ENCODE measurements at places on chromosomes 3 and 15.

DNA sequence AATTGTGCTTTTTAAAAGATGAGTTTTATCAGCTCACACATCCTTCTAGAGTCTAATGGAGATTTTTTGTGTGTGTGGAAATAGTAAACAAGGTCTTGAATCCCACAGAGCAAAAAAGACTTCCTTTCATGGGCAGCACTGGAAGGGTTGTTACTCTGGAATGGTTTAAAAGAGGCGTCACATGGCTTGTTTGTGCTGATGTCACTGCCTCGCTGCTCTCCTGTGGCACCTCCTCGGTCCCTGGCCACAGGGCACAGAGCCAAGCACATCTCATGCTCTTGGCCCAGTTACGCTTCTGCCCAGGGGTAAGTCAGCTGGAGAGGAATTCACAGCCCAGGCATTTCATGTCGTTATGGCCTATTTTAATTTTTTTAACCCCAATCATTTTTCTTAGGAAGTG lies 53.2 kb downstream of the PGPEP1L start:
- DNase-seq, result no peak

- DNase-seq, result no peak
Measured at GRCh38 chr3:57038466-57039164, 21.8 kb upstream of the SPATA12 start.

DNA sequence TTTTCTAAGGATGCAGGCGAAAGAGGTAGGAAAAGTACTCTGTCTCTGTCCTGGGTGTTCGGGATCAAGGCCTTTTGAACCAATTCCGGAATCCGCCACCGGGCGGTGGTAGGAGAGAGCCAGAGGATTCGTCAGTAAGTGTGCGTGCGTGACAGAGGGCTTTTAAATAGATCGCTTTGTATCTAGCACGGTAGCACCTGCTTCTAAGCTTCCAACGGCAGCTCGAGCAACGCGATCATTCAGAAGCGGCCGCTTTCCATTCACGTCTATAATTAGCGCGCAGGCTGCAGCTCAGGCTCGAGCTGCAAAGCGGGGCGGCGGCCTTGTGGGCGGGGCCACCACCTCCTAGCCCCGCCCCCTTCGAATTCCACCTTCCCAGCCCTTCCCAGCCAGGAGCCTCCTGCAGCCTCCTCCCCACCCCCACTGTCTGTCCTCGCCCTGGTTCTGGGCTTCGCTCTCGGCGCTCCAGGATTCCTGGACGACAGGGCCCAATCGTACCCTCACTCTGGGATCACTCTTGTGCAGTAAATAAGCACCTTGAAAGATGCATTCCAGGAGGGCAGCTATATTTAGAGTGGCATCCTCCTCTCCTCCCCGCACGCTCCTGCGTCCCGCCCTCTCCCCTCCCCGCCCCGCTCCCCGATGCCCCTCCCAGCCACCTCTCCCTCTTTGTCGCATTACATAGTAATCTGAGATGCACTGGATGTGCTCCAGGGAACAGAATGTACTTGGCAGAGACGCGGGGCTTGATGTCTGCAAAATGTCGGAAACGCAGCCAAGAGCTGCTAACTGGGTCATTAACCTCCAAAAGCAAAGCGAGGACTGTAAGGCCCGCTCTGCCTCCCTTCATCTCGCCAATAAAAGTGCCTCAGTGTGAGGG lies 224.1 kb upstream of the TPRG1 start:
- peak; percentile 100 for DNase-seq

DNA sequence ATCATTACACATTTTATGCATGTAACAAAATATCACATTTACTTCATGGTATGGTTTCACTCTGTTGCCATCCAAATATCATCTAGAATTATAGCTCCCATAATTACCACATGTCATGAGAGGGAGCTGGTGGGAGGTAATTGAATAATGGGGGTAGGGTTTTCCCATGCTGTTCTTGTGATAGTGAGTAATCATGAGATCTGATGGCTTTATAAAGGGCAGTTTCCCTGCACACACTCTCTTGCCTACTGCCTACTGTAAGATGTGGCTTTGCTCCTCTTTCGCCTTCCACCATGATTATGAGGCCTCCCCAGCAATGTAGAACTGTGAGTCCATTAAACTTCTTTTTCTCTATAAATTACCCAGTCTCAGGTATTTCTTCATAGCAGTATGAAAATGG lies 123.4 kb downstream of the SATB1 start:
- DNase-seq, result no peak

DNA sequence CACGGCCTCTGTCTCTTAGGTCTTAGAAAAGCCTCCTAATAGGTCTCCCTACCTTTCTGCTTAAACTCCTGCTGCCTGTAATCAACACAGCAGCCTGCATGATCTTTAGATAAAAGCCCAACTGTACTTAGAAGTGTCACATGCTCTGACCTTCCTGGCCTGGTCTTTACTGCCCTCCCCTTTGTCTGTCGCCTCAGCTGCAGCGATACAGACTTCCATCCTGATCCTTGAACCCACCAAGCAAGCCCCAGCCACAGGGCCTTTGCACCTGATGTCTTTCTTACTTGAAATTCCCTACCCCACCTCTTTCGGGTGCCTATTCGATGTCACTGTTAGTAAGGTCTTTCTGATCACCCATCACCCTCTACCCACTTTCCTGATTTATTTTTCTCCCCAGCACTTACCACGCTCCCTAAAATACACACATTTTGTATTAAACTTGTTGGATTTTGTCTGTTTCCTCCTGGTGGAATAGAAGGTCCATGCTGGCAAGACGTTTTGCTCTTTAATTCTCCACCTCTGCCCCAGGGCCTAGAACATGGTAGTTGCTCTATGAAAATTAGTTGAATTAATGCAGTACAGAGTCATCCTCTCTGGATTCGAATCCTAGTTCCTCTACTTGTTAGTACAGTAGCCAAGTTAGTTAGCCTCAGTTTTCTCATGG lies 51.1 kb downstream of the AQP9 start:
- DNase-seq, result no peak

DNA sequence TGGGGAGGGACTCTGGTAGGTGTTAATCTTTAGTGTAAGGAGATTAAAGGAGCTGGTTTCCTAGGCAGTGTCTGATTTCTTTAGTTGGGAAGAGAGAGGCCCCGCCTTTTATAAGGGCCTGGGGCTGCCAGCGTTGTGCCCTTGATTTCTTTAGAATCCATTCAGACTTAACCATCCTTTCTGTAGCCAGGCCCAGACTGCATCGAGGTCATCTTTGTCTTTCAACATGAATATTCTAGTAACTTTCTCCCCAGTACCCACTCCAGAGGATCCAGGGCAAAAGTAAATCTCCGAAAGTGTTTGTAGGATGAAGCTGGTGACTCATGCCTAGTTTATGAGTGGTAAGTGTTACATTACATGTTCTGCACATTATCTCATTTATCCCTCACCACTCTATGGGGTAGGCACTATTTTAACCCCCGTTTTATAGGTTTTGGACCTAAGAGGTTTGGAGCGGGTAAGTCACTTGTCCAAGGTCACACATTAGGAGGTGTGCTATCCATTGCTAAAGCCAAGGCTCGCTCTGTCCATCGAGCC lies 11.8 kb upstream of the USP3 start:
- DNase-seq, result no peak

GRCh38 chr3:167445491-167445890 lies 28.4 kb downstream of the SERPINI2 start:
- no peak for DNase-seq

DNA sequence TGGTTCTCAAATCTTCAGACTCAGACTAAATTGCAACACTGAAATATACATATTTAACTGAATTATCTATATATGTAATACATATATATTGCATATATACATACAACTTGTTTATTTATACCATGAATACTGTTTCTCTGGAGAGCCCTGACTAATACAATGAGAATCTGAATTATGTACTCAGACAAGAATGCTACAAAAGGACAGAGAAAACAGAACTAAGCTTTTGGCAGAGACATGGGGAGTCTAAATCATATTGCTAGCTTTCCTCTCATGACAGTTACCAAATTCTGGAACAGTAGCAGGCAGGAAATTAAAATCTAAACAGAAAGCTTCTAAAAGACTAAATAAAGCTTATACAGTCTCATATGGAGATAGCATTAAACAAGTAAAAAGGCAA lies 142.4 kb upstream of the KCNMB2 start:
- DNase-seq, result no peak

- DNase-seq, result no peak
Measured at GRCh38 chr15:77060546-77060945, 10.4 kb downstream of the TSPAN3 start.

DNA sequence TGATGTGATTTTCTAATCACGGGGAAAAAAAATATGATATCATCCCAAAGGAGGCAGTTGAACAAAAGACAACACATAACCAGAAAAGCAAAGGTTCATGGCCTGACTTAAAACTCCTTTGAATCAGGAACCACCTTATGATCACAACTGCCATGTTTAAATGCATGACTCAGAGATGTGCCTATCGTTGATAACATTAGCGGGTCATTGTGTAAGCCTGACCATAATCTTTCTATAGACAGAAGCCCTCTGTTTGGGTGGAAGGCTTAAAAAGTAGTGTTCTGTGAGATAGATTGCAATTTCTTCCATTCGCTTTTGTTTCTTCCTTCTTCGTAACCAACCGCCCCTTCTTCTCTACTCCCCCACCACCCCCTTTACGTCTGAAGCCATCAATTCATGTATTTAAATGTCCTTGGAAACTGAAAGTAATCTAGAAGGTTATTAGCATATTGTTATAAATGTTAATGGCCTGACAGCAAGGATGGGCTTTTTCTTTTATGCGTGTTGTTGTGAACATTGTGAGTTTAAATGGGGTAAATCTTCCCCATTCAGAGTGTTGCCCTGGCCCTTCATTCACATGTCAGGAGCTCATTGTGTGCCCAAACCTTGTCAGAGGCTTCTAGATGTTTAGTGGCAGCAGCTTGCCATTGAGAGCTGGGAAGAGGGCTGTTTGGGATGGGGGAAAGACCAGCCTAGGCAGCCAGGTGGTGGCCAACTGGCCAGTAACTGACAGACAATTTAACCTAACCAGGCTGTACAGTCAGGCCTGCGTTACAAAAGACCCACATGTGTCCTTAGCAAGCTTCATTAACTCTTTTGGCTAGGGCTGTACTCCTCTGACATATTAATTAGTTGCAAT lies 64.5 kb downstream of the EPHA3 start:
- DNase-seq, result no peak

DNA sequence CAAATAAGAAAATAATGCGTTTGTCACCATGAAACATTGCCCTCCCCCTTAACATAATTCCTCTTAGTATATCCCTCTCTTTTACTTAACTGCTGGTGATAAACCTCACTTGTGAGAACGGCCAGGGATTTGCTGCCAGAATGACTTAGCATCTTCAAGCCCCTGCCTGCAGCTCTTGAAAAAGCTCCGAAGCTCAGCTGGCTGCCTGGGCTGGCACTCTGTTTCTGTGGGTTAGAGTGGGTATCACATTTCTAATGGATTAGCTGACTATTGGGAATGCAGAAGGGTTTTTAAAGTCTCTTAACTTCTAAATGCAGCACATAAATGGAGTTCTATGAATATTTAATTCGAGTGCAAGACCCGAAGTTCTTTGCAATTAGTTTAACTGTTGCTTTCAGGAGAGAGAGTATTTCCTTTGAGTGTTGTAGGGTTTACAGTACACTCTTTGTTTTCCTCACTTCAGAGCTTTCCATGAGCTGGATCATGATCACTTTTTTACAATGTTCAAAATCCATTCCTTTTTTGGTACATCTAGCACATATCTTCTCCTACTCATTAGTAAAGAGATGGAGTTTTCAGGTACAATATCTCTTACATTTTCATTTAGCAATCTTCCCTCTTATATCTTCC lies 124.7 kb upstream of the RBMS3 start:
- DNase-seq, result no peak

DNA sequence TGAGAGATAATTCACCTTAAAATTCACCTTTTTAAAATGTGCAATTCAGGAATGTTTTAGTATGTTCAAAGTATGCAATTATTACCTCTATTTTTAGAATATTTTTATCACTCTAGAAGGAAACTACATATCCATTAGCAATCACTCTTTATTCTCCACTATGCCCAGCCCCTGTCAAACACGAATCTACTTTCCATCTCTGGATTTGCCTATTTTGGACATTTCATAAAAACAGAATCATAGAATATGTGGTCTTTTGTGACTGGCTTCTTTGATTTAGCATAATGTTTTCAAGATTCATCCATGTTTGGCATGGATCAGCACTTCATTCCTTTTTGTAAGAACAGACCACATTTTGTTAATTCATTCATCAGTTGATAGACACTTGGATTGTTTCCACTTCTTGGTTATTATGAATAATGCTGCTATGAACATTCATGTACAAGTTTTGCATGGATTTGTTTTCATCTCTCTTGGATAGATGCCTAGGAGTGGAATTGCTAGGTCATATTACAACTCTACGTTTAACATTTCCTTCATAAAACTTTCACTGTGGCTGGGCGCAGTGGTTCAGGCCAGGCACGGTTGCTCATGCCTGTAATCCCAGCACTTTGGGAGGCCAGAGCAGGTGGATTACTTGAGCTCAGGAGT lies 12.7 kb downstream of the HMCES start:
- no peak for DNase-seq

GRCh38 chr3:186571644-186572013 lies 1.1 kb downstream of the DNAJB11 start:
- no peak for DNase-seq

Data from NCI-H2081 (cell line).